ENCODE measurements at places on chromosomes 16 and 17.

DNA sequence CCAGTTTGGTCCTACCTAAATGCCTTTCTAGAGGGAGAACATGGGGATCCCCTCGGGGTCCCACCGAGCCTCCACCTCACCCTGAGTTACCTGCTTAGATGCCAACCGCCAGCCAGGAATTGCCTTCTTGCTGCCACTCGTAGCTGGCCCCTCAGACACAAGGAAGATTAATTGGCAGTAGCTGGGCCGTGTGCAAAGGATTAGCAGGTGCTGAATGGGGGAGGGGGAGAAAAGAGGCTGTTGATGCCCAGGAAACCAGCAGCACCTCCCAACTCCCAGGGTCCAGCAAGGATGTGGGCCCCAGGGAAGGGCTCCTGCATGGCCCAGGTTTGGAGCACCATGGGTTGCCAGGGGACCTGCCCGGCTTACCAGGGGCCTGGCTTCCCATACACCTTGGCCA lies at the start of gene CNGB1:
Gene CNGB1 (minus strand): TSS at position 159 of the 400 bp plus-strand sequence. CDS start 3,842 bp downstream, outside the sequence.
- no peak for DNase-seq

DNA sequence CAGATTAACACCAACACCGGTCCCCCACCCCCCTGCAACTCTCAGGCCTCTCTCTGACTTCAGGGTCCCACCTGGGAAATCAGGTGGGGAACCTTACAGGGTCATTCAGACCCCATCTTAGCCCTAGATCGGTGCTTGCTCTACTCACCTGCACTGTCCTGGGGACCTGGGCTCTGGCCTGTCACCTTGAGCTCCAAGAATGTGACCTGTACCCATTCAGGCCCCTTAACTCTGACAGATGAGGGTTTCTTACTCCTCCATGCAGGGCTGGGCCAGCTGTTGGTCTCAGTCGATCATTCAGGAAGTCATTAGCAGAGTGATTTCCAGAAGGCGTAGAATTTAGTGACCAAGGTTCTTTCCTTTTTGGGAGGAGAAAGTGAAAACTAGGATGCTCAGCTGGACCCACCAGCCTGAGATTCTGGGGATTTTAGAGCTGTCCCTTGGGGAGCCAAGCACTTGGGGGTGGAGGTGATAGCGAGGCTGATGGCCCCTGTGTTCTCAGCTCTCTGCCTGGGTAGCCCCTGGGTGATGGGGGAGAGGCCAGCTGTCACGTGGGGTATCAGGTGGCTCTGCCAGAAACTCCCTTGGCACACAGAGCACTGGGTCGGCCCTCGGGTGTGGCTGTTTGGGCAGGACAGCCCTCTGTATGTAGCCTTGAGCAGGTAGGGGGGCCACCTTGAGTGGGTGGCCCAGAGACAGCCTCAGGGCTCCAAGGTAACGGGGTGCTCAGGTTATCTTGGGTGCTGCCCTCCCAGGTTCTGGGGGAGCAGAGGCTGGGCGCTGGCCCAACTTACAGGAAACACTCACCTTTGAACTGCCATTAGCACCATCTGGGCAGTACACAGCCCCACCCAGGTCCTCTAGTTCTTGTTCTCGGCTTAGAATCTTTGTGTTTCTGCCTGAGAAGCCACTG lies 724 bp downstream of the MVP start:
- no peak for DNase-seq

GRCh38 chr17:27532269-27533263 lies 76.3 kb downstream of the KSR1 start:
- DNase-seq, result no peak

DNA sequence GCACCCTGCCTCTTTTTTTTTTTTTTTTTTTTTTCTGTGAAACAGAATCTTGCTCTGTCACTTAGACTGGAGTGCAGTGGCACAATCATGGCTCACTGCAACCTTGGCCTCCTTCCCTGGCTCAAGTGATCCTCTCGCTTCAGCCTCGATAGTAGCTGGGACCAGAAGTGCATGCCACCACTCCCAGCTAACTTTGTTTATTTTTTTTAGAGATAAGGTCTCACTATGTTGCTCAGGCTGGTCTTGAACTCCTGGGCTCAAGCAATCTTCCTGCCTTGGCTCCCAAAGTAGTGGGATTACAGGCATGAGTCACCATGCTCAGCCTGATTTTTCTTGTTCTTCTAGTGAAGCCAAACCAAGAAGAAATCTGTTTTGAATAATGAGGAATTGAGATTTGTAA lies 25.0 kb downstream of the CDK12 start:
- DNase-seq, result no peak

- no peak for DNase-seq
Observed at GRCh38 chr16:77300256-77300655, 101.0 kb downstream of the SYCE1L start.

DNA sequence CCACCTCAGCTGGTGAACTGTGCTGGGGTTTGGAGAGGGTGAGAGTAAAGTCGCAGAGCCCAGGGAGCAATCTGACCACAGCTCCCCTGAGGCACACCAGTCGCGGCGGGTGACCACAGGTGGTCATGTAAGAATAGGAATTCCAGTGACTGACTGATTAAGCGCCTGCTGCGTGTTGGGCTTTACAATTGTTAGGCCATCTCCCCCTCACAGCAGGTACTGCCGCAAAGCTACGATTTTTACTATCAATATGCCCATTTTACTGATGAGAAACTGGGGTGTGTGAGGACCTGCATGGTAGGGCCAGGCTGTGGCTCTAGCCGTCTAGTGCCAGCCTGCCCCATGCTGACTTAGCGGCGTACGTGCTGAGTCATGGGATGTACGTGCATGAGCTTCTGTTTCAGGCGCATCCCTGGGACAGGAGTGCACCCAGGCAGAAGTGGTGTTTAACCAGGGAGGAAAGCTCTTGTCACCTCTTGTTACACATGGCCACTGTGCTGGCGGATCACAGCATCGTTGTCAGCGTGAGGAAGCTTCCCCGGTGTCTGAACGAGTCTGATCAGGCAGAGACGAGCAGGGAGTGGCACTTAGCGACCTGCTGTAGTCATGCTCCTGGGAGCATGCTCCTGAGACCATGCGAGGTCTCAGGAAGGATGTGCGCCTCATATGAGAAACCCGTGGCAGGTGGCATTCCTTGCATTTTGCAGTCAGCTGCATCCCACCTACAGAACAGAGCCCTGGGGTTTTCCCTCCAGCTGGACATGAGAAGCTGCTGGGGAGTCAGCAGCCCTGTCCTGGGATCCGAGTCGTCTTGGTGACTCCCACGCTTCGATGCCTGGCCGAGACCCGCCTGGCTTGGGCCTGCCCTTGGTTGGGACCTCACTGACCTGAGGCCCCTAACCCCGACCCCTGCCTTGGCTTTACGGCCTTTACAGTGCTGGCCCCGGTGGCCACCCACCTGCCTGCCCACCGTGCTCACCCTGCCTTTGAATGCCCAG lies 163.7 kb upstream of the CHMP6 start:
- DNase-seq, result no peak

- no peak for DNase-seq
Observed at GRCh38 chr16:16780588-16780987, 401.6 kb downstream of the NPIPA7 start.

DNA sequence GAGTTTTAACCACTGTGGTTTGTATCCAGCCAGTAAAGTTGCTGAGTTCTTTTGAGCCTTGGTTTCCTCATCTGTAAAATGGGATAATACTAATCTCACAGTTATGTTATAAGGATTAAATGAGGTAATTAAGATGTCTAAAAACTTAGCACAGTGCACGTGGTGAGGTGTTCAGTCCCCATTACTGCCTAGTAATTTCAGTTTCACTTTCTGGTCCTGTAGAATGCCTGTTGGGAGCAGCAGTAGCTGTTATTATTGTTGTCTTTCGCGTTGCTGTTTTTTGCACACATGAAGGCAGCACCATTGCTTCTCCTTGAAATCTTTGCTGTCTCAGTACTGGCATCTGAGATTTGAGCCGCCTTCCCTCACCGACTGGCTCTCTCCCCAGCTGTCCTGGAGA lies 182.4 kb downstream of the DNAH9 start:
- DNase-seq, result no peak

DNA sequence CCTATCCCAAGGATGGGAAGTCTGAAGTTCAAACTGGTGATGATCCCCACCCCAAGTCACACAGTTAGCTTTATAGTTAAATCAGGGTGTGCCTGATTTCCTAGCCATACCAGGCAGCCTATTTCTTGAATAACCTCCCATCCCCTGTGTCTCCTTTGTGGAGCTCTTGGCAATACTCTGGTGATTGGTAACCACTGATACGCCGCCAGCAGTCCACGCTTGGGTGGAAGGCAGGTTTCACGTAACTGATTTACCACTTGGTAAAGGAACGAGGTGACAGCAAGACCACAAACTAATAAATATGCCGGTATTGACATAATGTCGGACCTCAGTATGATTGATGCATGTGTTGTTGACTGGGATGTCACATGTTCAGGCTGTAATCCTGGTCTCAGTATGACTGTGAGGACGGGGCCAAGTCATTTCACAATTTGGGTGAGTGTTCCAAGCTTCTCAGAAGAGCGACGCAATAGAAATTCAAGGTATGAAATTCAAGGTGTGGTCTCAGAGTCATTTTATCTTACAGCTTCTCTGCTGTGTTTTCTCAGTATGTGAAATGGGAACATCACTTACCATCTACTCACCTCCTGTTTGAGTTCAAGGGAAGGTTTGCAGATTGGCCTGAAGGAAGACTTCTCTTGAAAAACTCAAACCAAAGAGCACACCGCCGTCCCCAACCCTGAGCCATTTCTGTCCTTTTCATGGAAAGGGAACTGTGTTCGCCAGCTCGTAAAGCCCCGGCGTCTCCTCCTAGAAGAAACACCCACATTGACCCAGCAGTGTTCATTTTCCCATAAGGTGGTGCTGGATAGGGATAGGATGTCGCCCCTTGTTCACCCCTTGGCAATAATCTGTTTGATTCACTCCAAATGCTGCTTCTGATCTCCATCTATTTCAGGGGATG lies 678.9 kb downstream of the WWOX start:
- DNase-seq, result no peak
